Right cardiac atrium (tissue), 5 donors: ENCODE measurements at places on chromosomes 3 and 15.

- DNase-seq, result no peak
Observed at GRCh38 chr3:142935963-142936362, 27.5 kb downstream of the PAQR9 start.

DNA sequence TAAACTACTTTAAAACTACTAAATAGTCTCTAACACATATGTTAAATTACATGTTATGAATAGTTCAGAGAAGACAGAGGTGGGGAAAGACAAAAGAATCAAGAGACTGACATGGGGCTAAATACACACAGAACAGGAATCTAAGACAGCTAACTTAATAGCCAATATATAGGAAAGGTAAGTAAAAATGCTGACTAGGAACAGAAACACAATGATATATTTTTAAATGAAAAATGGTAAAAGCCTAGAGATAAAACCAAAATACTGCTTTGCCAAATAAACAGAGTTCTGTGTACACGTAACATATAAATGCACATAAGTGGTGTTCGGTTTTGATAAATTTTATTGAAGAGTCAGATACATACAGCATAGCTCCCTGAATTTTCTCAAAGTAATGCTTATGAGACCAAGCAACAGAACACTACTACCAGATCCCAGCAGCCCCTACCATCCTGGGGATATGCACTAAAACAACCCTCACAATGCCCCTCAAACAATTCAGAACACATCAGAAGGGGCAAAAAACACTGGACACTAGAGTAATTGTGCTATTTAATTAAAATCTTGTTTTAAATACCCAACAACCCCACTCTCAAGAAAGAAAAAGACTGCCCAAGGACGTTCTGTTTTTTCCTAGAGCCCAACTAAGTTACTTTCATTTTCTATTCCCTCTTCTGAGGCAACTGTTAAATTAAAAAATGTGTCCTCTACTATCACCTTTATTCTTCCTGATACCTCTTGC is 121.1 kb downstream of the ADAM10 start:
- no peak for DNase-seq

DNA sequence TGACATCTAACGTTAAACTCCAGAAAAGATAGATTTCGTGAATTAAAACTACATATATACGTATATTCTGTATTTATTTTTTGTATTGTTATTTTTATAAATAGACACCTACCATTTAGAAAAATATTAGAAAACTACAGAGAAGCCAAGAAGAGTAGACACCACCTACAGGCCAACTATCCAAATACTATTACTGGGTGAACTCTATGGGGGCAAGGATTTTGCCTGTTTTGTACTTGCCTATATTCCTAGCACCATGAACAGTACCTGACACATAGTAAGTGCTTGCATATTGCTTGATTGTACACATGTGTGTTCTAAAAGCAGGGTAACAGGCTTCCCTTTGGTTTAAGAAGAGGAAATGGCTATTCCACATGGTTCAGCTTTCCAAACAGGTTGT is 24.4 kb upstream of the CLEC3B start:
- no peak for DNase-seq

DNA sequence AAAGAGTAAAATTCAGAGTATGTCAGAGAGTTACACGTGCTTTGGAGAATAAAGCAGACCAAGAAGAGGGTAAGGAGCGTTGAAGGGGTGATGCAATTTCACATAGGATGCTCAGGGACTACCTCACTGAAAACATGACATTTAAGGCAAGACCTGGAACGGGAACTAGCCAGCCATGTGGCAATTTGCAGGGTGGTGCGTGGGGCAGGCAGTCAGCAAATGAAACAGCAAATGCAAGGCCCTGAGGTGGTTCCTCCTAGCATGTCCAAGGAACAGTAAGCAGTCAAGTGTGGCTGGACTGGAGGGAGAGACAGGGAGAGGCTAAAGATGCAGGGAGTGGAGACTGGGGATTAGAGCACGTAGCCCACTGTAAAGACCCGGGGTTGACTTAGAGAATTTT is 146.1 kb upstream of the LPP start:
- DNase-seq, result no peak

GRCh38 chr3:88876724-88877123 is 230.7 kb upstream of the EPHA3 start:
- DNase-seq, result no peak

GRCh38 chr15:68054628-68055223 is 611 bp downstream of the PIAS1 start:
- peak; percentile 83 for DNase-seq

GRCh38 chr3:55796533-55796932 is 309.4 kb upstream of the WNT5A start:
- DNase-seq, result no peak

GRCh38 chr3:31981206-31982181 is at the start of the genes OSBPL10 and ZNF860:
TSS of gene OSBPL10 (minus strand) at chr3:31981262. CDS start at chr3:31981179, 83 bp downstream.
TSS of gene ZNF860 (plus strand) at chr3:31981750. CDS start at chr3:31989080, 7,330 bp downstream.
- peak; percentile 95 for DNase-seq

DNA sequence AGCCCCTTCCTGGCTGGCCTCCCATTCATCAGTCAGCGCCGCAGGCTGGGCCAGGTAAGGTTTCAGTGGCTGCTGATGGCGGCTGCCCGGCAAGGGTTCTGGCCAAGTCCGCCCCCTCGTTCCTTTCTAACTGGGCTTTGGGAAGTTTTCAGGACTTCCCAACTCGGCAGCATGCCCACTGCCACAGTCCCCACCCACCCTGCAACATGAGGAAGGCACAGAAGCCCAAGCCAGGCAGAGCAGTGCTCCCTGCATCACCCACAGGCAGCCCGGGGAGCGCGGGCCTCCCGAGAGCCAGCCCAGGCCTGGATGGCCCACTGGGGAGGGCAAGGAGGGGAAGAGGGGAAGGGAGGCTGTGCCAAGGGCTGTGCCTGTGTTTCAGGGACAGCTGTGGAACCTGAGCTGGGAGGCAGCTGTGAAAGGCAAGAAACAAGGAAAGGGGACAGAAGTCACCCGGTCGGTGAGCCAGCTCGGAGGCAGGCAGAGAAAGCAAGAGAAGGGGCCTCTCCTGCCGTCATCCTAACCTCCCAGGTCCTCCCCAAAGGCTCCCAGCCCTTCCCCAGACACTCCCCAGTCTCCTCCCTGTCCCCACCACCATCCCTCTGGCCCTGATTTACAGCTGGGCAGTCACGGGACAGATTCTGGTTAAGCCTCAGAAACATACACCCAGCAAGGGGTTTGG is 73.9 kb downstream of the CPN2 start:
- DNase-seq, result peak; percentile 83

GRCh38 chr3:65439641-65440284 is 599.0 kb downstream of the MAGI1 start:
- DNase-seq, result peak; percentile 78

DNA sequence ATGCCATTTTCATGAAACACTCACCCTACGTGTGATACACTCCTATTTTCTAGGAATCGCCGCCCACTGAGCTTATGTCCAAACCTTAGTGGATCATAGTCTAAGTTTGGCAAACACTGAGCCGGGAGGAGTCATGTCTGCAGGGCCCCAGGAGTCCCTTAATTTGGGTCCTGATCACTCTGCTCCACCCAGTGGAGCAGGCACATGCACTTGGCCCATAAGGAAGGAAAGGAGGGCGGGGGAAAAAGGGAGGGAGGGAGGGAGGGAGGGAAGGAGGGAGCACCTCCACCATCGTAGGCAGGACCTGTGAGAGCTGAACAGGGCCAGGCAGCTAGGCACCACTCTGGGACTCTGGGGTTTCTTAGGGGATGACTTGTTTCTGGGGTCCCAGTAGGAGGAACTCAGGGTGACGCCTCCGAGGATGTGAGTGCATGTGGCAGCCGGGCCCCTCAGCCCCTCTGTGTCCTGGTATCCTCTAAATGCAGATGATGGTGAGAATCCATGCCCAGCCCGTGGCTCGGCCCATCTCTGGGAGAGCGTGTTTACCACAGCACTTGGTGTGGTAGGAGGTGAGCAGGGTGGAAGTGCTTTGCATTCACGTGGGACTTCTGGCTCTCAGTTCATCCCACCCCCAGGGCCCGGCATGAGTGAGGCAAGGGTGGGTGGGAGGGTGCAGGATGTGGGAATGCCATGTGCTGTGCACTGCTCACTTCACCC is 109.4 kb downstream of the KLF13 start:
- no peak for DNase-seq

GRCh38 chr3:117417411-117417810 is 707.8 kb downstream of the TUSC7 start:
- DNase-seq, result no peak

DNA sequence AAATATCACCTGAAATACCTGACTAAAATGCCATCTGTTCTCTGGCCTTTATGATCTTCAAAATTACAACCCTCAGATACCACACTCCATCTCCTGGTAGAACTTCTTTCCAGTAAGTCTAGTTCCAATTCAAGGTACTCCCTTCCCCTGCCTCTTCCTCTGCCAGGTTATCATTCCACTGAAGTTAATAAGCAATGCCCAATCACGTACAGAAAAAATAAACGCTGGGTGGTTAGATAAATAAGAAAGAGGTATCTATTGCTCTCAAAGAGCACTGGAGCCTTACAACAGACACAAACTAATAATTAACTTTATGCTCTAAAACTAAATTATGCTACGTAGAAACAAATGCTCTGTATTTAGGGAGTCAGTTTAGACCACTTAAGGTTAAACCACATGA is 112.5 kb downstream of the MYO9A start:
- no peak for DNase-seq

- DNase-seq, result no peak
Observed at GRCh38 chr3:48470286-48470685, 23.7 kb downstream of the ATRIP start.

DNA sequence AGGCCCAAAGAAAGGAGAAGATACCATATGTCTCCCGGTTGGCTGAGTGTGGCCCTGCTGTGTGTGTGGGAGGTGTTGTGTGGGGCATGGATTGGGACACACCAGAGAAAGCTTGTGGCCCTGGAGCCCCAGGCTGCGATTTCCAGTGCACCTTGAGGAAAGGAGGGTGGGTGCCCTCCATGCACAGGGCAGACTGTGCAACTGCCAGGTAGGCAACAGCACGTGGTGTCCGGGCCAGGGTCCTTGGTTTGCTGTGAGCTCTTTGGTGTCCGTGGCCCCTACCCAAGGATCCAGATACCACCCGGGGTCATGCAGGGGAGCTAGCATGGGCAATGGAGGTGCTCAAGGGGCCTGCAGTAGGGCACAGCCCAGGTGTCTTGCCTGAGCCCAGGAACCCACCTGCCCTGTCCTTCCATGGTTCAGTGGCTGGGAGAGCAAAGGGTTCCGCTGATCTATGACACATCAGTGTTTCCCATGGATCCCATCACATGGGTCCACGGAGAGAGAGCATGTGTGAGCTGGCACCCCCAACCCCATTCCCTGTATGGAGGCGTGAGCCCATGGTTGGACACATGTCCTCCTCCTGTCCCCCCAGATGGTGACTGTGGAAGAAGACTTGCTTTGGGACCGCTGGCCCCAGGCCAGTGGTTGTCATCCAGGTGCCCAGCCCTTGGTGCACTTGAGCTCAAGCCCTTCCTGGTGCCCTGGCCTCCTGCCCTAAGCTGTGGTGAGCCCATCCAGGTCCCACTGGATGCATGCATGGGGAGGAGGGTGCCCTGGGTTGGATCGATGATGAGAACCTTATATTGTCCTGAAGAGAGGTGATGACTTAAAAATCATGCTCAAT is 223.4 kb downstream of the SNRPN start:
- DNase-seq, result peak; percentile 10

DNA sequence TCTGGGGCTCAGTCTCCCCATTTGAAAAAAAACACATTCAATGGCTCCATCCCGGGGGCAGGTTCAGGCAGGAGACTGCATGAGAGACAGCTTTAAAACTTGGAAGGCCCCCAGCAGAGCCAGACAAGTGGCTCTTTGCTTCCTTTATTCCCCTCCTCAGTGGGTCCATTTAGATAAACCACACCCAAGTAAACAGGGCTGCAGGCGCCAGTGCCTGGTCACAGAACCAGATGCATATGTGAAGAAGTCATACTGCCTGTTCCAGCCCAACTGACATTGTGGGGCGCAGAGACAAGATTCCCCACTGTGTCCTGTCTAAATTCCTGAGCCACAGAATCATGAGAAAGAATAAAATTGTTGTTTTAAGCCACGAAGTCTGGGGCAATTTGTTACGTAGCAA is 9.0 kb downstream of the FBN1 start:
- no peak for DNase-seq

GRCh38 chr3:144394032-144394431 is 422.4 kb downstream of the DIPK2A start:
- DNase-seq, result no peak

- DNase-seq, result no peak
Observed at GRCh38 chr3:377158-377561, 180.6 kb downstream of the CHL1 start.

GRCh38 chr3:188472336-188472735 is 318.4 kb downstream of the LPP start:
- DNase-seq, result no peak

DNA sequence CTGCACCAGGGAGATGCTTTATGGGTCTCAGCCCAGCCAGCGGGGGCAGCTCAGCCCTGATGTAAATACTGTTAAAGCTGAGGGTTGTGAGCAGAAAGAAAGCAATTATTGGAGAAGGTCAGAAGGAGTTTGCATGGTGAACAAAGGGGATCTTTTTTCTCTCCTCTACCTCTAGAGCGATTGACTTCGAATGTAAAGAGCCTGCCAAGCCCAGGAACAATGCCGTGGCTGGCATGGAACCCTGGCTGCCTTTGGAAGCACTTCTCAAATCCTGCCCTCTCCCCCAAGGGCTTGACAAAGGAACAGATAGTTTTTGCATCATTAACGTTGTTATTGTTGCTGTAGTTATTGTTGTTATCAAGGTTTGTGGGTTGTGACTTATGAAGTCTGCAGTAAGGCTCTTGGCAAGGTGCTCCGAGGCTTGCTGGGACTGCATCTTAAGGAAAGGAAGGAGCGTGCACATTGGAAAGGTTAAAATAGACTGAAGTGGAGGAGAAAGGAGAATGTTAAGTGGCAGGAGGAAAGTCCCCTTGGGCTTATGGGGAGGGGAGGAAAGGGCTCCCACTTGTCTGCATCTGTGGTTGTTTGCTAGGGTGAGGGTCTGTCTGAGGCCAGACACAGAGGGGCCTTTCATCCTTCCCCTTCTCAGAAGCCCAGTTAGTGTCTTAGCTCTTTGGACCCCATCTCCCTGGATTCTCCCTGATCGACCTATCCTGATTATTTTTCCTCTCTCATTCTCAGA is 16.7 kb downstream of the PDIA5 start:
- no peak for DNase-seq

DNA sequence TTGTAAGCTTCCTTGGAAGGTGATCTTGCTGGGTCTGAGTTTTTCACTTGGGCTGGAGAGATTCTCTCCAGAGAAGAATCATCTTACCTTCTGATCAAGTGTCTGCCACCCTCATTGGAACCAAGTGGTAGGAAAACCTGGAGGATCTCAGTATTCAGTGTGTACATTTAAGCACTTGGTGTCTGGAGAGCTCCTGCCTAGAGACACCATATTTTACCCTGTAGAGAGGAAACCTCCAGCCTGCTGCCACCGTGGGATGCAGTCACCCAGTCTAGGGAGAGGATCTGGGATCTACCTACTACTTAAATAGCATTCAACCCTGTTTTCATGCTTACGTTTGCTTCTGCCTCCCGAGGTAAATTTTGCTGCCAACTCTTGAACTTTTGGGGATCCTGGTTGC is 274.3 kb downstream of the SV2B start:
- no peak for DNase-seq
